ENCODE measurements at places on chromosomes 16 and 17.

GRCh38 chr16:3643095-3643730 is 11.3 kb upstream of the DNASE1 start:
- DNase-seq, result no peak

- no peak for DNase-seq
These were observed 48.8 kb downstream of the RMI2 start for GRCh38 chr16:11393861-11394592.

- no peak for DNase-seq
These were observed 787.9 kb upstream of the EEF2KMT start for GRCh38 chr16:5885521-5885920.

- no peak for DNase-seq
These were observed 87.6 kb downstream of the MYH11 start for GRCh38 chr16:15769239-15769638.

GRCh38 chr16:72878301-72879269 is 169.3 kb downstream of the ZFHX3 start:
- no peak for DNase-seq

GRCh38 chr16:24846548-24847357 is 990 bp downstream of the SLC5A11 start:
- no peak for DNase-seq

GRCh38 chr16:89949756-89950155 is 1.2 kb downstream of the DEF8 start:
- DNase-seq, result no peak

- DNase-seq, result no peak
These were observed 6.7 kb upstream of the SEZ6 start for GRCh38 chr17:29012535-29012934.

DNA sequence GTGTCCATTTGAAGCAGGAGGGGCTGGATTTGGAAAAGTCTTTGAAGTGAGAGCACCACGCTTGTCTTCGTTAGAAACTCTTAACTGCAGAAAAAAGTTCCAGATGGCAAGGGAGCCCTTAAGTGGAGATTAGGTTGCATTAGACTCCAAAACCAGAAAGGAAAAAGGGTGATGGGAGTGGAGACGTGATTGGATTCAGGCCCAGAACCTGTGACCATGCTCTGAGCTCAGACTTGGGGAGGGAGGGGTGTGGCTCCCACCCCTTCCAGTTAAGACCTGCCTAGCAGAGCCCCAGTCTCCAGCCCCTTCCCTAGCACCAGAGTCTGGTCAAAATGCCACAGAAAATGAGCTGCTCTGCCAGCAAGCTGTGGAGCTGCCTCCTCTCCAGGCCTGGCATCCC is 6.4 kb upstream of the LGALS9 start:
- DNase-seq, result no peak

GRCh38 chr16:9048302-9048700 is 43.1 kb upstream of the HAPSTR1 start:
- no peak for DNase-seq

- DNase-seq, result no peak
These were observed 79.6 kb upstream of the LHX1 start for GRCh38 chr17:36857698-36858097.

- no peak for DNase-seq
These were observed 231.1 kb upstream of the SDK2 start for GRCh38 chr17:73875346-73875745.

GRCh38 chr16:1413684-1414531 is 596 bp downstream of the UNKL start:
- peak; percentile 35 for DNase-seq

DNA sequence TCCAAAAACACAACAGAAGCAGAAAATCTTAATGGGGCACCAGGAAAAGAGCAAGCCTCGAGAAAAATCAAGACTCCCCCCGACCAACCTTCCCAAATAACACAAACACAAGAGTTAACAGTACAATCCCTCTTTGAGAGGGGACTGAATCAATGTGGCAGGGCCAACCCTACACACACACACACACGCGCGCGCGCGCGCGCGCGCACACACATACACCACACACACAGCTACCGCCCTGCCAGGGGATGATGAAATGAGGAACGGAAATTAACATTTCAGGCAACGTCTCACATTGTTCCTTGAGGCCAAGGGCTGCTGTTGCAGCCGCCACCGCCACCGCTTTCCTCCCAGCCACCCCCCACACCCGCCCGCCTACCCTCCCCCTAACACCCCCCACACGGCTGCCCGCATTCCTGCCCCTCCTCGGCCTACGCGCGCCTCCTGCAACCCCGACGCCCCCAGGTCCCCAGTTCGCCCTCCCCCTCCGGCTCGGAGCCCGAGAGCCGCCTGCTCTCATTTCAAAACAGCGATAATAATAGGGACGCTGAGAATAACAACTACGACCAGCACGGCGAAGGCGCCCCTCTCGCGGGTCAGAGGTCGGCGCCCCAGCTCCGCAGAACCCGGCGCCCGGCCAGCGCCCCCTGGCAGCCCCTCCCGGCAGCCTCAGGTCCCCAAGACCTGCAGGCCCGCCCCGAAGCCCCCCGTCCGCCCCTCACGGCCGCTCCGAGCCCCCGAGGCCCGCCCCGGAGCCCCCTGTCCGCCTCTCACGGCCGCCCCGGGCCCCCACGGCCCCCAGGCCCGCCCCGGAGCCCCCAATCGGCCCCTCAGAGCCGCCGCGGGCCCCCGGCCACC is 1.1 kb downstream of the ANKRD11 start:
- peak; percentile 43 for DNase-seq

- no peak for DNase-seq
These were observed 727 bp upstream of the TENT4B start for GRCh38 chr16:50152351-50152806.

GRCh38 chr17:33615861-33616260 is 322.8 kb upstream of the ASIC2 start:
- no peak for DNase-seq

GRCh38 chr16:79074541-79074940 is 526.0 kb downstream of the MAF start:
- no peak for DNase-seq

GRCh38 chr17:65235284-65235683 is 98.1 kb downstream of the RGS9 start:
- no peak for DNase-seq

- no peak for DNase-seq
These were observed 33.5 kb downstream of the WSB1 start for GRCh38 chr17:27327397-27327796.

GRCh38 chr17:82302568-82302963 is 14.8 kb downstream of the CD7 start:
- DNase-seq, result no peak

DNA sequence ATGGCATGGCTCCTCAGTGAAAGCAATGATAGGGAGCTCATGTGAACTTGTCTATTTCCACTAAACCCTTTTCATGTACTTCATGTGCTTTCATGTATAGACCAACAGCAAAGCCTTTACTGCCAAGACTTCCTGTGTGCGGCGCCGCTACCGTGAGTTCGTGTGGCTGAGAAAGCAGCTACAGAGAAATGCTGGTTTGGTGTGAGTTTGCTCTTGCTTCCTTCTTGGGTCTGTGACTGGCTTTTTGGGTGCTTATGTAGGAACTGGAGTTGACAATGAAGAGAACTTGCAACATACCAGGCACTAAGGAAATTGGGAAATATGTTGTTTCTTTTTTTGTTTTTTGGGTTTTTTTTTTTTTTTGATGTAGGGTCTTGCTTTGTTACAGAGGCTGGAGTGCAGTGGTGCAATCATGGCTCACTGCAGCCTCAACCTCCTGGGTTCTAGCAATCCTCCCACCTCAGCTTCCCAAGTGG is 5.7 kb downstream of the SNX11 start:
- DNase-seq, result no peak

DNA sequence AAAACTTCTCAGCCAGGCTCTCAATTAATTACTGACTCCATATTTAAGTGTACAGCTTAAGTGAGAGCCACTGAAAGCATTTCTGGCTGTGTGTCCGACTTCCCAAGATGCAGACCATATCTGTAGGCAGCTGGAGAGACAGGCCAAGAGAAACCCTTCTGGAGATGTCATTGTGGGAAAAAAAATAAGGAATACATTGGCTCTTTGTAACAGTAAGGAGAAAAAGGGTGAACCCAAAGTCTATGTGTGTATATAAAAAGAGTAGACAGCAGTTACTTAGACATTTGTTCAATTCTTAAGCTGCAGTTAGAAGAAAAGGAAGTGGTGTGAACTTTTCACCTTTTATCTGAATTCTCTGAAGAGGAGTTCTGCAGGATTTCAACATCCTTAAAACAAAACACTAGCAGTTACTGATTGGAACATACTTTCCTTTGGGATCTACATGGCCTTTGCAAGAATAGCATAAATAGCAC is 21.7 kb downstream of the FAM117A start:
- no peak for DNase-seq

GRCh38 chr17:19301973-19302372 is 60.5 kb downstream of the B9D1 start:
- DNase-seq, result no peak

DNA sequence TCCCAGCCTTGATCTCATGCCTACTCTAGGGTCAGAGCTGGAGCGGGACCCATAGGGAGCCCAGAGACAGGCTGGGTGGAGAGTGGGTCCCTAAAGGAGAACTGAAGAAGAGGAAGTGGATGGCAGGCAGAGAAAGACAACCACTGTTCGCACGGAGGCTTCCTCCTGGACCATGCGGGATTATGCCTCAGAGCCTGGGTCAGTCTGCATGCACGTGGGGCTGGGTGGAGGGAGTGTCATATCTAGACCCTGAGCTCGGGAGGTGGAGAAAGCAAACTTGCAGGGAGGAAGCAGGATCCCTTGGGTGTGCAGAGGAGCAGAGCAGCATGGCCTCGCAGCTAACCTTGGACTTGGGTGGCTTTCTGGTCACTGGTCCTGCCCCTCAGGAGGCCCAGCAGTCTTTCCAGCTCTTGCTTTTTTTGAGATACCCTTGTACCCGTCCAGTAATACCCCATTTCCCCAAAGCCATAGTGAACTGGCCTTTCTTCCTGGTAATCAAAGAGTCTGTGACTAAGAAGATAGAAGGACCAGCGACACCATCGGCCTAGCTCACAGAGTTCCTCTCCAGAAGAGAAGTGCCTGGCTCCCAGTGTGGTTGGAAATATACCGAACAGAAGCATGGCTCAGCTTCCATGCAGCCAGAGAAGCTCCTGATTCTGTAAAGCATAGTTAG is 344.2 kb downstream of the CPPED1 start:
- no peak for DNase-seq

GRCh38 chr17:20141198-20141972 is 132.2 kb downstream of the SPECC1 start:
- no peak for DNase-seq

DNA sequence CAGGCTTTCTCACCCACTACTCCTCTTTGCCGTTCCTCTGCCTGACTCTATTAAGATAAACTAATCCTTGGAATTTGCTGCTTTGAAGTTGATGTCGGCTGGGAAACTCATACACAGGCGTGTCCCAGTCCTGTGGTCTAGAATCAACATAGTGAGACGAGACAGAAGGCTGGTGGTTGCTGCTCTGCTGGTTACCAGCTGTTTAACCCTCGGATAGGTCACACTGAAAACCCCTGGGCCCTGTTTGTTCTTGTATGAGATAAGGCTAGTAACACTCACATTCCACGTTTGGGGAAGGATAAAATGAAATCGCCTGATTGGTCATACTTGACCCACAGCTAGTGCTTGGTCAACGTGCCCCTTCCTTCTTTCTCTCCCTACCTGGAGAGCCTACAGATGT is 517.0 kb downstream of the CDH13 start:
- no peak for DNase-seq

DNA sequence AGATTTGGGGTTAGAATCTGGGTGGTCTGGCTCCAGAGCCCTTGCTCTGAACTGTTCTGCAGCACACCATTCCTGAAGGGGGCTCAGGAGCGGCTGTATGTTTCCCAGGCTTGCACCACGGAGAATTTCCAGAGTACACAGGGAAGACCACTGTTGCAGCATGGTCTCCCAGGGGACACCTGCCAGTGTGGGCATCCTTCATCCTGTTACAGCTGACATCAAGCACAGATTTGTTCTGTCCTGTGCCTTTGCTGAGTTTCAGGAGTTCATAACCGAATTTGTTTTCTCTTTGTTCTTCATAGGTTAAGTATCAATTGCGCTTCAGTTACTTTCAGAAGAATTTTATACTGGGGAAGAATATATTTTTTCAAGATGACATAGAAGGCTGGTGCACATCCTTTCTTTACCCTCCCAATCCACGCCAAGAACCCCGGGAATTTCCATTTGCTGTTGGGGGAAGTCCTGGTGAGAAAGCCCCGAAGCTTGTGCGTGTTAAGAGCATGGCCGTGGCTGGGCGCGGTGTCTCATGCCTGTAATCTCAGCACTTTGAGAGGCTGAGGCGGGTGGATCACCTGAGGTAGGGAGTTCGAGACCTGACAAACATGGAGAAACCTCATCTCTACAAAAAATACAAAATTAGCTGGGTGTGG is 26.3 kb upstream of the ABCA3 start:
- no peak for DNase-seq

- DNase-seq, result no peak
These were observed 209.3 kb downstream of the HS3ST3B1 start for GRCh38 chr17:14510136-14510535.

DNA sequence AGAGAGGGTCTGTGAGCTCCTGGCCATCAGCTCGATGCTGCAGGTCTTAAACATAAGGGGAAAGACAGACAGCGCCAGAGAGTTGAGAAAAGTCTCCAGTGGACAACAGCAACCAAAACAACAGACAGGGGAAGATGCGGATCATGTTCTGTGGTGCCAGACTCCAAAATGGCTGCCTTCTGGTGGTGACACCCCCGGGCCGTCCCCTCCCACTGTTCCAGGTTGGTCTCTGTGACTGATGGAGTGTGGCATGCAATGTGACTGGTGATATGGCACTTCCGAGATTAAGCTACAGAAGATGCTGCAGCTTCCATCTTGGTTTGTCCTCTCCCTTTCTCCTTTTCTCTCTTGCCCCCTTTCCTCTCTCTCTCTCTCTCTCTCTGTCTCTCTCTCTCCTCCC is 40.4 kb upstream of the RBFOX3 start:
- no peak for DNase-seq

GRCh38 chr17:76492989-76493501 is 8.2 kb downstream of the RHBDF2 start:
- no peak for DNase-seq

- DNase-seq, result no peak
These were observed 33.5 kb downstream of the SMURF2 start for GRCh38 chr17:64628641-64629040.

DNA sequence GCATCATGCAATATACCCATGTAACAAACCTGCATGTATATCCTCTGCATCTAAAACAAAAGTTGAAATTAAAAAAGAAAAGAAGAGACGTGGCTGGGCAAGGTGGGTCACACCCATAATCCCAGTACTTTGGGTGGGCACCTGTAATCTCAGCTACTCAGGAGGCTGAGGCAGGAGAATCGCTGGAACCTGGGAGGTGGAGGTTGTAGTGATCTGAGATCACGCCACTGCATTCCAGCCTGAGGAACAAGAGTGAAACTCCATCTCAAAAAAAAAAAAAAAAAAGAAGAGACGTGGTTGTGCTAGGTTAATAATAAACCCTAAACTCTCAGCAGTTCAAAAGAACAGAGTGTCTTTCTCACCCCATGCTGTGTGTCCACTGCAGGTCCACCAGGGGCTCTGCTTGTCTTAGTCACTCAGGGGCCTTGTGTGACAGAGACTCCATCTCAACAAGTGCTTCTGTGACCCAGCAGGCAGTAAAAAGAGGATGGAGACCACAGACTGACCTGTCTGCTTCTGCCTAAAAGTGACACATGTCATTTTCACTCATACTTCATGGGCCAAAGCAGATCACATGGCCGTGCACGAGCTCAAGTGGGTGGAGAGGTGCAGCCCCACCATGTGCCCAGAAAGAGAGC is 22.3 kb upstream of the N4BP1 start:
- DNase-seq, result no peak

All from cerebellum (tissue), 4 donors.